Adipocyte (in vitro differentiated cells): ENCODE measurements at places on chromosomes 3 and 15.

DNA sequence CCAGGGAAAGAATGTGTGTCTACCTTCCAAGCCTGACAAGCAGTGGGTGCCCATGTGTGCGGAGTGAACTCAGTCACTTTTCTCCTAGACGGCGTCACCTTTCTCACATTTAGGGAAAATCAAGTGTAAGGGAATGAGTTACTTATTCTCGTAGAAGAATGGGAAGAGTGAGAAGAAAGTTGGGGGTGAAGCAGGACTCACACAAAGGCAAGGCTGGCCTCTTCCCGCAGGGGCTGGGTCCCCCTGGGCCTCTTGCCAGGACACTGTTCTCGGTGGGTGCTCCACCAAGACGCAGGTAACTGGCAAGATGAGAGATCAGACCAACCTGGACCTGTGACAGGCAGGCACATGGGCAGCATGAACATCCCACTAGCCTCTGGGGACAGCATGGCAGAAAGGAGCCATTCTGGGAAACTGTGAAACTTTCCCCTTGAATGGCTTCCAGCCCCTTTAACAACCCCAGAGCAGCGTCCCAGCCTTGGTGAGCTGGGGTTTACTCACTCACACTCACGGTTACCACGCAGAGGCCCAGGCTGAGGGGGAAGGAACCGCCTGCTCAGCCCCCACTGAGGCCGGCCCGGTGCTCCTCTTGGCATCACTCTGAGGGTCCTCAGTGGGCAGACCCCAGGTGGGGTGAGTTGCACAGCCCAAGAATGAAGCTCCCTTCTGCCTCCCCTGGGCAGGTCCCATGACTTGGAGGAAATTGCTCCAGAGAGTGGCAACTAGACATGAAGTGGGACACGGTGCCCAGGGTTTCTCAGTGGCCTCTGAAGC lies 15.0 kb upstream of the SRP14 start:
- no peak for DNase-seq

DNA sequence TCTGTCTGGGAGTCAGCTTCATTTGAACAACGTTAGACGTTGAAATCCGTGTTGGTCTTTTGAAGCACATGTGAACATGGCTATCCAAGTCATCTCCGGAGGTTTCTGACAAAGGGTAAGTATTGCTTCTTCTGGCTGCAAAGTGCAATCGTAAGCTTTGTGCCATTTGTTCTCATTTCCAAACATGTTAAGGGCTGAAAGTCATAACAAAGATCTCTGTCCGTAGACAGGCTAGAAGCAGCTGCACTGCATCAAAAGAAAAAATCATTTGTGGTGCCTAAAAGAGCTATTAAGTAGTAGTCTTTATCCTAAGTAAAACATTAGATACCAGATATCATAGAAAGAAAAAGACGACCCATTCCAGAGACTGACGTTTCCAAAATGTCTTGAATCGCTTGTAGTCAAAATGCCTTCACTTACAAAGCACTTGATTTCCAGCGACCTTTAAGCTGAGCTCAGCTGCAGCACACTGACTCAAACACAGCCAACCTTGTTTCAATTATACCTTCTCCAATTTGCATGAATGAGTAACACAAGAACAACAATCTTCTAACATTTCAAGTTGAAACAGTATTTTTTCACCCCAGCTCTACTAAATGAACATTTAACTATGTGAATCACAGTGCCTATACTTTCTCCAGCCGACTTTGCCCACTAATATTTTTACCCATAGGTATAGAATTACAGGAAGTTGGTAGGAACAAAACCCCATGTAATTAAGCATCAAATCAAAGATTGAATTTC lies 76.6 kb downstream of the NEDD4 start:
- peak; percentile 83 for DNase-seq

DNA sequence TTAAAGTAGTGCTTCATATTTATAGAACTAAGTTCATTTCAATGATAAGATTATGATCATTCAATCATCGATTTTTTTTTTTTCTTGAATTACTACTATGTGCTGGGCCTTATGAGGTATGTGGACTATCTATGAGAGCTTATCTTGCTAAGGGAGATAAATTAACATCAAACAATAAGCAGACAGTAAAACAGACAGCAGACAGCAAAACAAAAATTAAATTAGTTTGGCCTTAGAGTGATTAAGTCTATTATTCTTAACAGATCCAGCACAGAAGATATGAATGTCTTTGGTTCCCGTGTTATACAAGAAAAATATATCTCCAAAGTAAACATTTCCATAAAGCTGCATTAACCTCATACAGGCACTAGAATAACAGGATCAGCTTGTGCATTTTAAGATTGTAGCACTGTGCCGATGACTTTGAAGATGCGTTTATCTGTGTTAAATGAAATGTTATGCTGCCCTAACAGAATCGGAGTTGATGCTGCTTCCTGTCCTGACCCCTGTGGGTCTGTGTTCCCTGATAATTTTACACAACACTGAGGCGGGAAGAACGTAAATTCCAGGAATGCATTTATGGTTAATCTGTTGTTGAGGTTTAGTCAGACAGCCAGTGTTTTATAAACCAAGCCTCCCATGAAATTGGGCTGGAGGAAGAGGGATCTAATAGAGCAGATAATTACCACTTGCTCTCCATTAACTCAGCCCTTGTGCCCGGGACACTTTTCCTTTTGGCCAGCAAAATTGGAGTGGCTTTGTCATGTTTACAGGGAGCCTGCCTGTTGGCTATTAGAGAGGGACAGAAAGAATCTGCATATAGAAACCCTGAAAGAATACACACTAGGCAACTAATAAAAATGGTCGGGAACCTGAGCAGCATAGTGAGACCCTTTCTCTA lies 80.8 kb downstream of the GHSR start:
- DNase-seq, result peak; percentile 23

GRCh38 chr3:53715815-53716483 lies 130.3 kb downstream of the CHDH start:
- no peak for DNase-seq

DNA sequence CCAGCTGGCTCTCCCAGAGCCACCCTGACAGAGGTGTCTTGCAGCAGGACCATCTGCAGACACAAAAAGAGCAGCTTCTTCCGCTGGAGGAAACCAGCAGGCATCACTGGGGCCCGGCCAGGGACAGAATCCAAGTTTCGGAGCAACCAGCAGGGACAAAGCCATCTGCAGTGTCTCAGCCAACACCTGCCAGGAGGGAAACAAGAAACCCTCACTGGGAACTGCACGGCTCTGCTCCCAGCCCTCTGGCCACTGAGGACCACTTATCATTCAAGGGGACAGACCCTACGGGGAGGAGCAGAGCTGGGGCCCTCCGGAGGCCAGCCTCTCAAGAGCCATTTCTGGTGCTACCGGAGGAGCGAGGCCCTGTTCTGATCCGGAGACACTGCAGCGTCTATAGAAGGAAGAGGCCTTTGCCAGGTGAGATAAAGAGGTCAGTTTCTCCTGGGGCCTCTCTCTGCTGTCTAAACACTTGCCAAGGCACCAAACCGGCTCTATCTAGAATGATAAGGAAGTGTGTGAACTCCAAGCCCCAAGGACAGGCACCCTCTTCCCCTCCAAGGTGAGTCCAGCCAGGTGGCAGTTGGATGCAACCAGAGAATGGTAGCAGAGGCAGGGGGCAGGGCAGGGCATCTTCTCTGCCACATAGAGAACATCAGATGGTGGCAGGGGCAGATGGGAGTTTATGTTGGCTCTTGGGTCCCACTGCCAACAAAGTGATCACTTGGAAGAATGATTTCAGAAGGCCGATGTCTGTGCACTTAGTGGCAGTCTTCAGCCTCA lies 89.0 kb downstream of the CHSY1 start:
- no peak for DNase-seq

- no peak for DNase-seq
Observed at GRCh38 chr15:87829332-87830050, 427.0 kb downstream of the NTRK3 start.

DNA sequence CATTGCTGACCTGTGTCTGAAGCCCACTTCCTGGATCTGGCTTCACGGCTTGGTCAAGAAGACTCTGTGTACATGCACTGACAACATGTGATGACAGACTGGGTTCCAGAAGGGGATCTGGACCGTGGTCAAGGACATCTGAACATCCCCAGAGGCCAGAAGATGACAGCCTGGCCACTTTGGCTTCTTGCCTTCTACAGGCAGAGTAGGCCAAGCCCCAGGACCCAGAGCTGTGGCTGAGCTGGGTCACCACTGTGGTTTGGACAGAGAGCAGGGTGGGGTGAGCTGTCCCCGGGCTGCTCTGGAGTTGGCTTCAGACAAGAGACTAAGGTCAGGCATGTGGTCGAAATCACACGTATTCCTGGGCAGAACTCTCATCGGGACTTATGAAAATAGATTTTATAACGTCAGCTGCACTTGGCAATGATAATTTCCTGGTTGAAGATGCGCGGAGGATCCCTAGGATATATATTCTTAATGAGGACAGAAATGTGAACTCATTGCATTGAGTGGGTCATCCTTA lies 114.1 kb upstream of the FRMD4B start:
- DNase-seq, result no peak

- no peak for DNase-seq
Observed at GRCh38 chr15:25969886-25970285, 106.8 kb upstream of the ATP10A start.

- DNase-seq, result no peak
Observed at GRCh38 chr3:172580680-172581401, 57.6 kb upstream of the TNFSF10 start.

DNA sequence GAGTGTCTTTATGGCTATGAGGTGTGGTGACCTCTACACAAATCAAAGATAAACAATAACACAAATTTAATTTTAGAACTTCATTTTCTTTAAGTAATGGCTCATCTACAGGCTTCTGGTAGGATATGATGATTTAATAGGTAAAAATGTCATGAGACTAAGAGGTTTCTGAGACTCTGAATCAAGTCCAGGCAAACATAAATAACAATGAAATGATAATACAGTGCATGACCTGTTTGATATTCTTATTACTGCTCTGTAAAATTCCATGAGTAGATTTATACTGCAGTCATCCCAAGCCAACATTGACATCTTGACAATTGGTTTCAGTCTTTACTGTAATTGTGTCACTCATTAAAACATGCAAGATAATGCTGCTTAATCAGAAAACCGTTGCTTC lies 936.8 kb downstream of the MCTP2 start:
- no peak for DNase-seq

DNA sequence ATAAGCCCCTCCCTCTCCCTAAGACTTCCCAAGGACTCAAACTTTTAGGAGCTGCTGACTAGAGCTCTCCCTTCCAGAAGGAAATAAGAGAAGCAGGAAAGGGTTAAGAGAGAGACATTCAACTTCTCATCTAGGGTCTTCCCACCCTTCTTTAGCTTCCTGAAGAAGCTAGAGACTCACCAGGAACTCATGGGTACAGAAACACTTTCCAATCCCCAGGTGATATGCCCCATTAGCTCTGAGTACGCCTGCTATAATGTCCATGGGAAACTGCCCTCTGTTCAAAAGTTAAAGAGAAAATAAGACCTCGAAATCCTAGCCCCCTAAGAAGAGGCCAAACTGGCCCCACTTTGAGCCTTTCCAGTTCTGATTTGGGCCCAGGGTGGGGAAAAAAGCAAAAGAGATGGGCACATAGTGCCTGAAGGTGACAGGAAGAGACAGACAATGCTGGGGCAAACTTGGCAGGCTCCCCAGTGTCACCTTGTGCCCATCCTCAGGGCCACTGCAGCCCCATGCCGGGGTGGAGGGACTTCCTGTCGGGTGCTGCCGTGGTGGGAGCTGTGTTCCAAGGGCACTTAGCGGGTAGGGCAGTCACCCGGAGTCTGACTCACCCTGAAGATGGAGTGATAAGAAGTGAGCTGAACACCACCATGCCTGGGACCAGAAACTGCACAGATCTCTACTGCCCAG lies 29.5 kb downstream of the CCDC12 start:
- peak; percentile 58 for DNase-seq

DNA sequence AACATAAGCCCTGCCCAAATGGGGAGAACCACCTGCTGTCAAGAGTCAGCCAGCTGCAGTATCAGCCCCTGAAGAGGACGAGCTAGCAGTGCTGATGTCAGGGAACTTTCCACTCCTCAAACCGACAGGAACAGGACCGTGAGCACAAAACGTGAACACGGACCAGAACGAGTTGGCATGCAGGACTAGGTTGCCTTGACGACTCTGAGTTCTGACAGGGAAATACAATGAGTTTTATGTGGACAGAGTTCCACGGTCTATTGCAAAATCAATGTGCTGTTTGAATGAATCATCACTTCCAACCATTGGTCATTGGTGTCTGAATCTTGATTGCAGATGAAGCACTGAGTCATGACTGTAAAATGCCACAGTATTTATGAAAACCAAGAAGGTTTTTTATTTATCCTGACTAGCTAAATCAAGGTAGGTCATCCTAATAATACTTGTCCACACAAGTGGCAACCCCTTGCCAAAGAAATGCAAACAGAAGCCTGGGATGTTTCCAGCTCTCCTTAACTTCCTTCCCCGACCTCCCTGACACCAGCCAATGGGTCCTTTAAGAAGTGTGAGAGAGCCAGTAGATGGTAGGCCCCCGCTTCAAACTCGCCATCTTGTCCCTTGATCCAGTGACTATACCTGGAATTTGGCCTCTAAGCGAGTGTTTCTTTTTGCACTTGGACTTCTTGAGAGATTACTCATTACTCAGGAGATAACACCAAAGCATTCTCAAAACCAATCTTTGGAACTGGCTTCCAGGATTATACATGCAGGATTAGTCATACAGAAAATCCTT lies 119.6 kb downstream of the ASB7 start:
- peak; percentile 99 for DNase-seq

- DNase-seq, result no peak
Observed at GRCh38 chr3:144034715-144035290, 63.2 kb downstream of the DIPK2A start.

- no peak for DNase-seq
Observed at GRCh38 chr15:27855137-27855536, 244.0 kb downstream of the OCA2 start.

DNA sequence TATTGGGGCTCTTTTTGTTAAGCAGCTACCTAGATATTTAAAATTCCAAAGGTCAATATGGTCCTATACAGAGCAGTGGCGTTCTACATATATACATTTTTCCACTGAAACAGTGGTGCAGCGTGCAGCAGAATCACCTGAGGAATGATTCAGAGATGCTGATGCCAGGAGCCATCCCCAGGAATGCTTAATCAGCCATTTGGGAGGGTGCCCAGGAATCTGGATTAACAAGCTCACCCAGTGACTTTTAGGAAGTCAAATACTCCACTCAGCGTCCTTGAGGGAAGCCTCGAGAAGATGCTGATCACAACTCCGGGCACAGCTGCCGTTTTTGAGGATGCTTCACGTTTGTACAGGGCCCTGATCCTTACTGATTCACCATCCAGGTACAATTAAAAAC lies 82.6 kb upstream of the ARHGEF3 start:
- DNase-seq, result no peak
